Brain (organoid and tissue), 16 donors: ENCODE measurements at places on chromosomes 16 and 17.

- no peak for DNase-seq
Observed at GRCh38 chr17:78045316-78045715, 83.2 kb downstream of the TMC6 start.

- no peak for DNase-seq
Observed at GRCh38 chr17:45225964-45226530, 4.4 kb downstream of the FMNL1 start.

- no peak for DNase-seq
Observed at GRCh38 chr17:48610282-48611211, at the start of gene HOXB7. HOXB7 (minus strand) TSS chr17:48611017; CDS start chr17:48610918, 99 bp downstream.

DNA sequence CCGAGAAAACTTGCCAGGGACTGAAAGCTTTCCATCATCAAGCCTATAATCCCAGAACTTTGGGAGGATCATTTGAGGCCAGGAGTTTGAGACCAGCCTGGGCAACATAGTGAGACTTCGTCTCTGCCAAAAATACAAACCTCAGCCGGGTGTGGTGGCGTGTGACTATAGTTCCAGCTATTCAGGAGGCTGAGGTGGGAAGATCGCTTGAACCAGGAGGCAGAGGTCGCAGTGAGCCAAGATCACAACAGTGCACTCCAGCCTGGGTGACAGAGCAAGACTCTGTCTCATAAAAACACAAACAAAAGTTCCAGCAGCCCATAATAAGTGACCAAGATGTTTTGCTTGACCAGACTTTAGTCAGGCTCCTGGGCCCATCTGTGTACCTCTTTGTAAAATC is 1.9 kb downstream of the MEAK7 start:
- DNase-seq, result no peak

DNA sequence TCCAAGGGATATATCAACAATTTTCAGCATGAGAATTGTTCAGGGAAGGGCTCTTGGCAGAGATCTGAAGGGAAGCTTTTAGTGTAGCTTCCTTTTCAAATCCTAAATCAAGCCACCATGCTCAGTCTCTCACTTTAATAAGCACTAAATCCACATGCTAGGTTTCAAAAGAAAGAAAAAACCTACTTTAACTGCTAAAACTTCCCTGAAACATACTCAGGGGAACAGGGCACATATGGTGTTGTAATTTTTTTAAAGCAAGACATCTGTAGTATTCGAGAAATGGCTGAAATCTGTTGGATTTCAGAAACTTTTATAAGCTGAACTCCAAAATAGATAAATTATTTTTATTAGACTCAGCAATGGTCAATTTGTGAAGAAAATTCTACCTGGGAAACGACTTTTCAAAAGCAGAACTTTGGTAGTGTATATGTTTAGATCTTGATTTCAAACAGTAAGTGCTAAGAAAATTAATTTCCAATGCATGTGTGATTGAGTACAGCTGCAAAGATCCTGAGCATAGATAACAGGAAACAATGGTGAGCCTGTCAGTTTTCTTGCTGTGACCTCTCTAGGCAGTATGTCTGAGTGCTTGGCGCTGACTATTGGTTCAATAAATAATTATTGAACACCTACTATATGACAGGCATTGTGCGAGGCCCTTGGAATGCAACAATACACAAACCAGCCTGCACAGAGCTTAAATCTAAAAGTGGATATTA is 804.5 kb upstream of the SOX9 start:
- DNase-seq, result peak; percentile 11

GRCh38 chr16:280991-281659 is 734 bp downstream of the ARHGDIG start:
- DNase-seq, result no peak

DNA sequence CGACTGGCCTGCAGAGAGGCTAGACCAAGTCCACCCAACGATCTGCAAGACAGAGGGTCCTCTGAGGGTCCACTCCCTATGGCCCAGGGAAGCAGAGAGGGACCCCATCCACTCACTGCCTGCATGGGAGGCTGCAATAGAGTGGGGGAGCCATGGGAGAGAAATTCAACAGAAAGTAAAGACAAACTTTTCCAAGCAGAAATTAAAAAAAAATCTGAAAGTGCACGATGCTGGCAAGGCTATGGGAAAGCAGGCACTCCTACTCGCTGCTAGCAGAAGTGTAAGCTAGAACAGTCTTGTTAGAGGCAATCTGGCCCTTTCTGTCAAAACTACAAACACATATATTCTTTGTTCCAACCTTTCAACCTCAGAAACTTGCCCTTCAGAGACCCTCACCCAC is 85.4 kb downstream of the GAS7 start:
- DNase-seq, result no peak

- peak; percentile 39 for DNase-seq
Observed at GRCh38 chr16:25007284-25007984, 7.7 kb downstream of the ARHGAP17 start.

- DNase-seq, result peak; percentile 87
Observed at GRCh38 chr16:63516394-63516793, 1480.2 kb upstream of the CDH8 start.

GRCh38 chr16:18788828-18789514 is 1.2 kb downstream of the RPS15A start:
- DNase-seq, result peak; percentile 6

GRCh38 chr16:73418051-73418450 is 370.1 kb upstream of the ZFHX3 start:
- no peak for DNase-seq

GRCh38 chr16:52283018-52283417 is 263.9 kb downstream of the TOX3 start:
- DNase-seq, result no peak

GRCh38 chr16:17658881-17659280 is 188.1 kb upstream of the XYLT1 start:
- no peak for DNase-seq

- DNase-seq, result no peak
Observed at GRCh38 chr17:59669411-59669810, 37.8 kb downstream of the PTRH2 start.

DNA sequence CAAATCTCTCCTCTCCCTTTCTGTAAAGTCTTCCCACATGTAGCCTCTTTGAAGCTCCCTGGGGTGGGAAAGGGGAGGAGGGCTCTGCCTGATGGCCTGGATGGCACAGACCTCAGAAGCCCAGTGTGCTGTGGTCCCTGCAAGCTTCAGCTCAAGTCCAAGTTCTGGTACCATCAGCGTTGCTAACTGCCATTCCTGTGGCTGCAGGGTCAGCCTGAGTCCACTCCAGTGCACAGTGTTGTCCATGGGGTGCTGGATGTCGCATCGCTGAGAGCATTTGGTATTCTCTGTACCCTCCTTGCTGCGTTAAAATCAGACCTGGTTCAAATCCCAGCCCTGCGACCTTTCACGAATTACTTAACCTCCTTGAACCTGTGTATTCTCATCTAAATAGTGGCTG is 105.1 kb downstream of the RAB11FIP4 start:
- DNase-seq, result no peak

DNA sequence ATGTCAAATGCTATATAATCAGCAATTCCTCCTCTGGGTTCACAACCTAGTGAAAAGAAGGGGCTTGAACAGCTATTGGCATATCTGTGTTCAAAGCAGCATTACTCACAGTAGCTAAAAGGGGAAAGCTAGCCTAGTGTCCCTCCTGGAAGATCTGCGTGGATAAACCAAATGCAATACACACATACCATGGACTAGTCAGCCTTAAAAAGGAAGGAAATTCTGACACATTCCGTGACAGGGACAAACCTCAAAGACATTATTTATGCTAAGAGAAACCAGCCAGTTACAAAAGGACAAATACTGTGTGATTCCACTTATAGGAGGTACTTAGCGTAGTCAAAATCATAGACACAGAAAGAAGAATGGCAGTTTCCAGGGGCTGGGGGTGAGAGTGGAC is 90.1 kb downstream of the XYLT1 start:
- no peak for DNase-seq

DNA sequence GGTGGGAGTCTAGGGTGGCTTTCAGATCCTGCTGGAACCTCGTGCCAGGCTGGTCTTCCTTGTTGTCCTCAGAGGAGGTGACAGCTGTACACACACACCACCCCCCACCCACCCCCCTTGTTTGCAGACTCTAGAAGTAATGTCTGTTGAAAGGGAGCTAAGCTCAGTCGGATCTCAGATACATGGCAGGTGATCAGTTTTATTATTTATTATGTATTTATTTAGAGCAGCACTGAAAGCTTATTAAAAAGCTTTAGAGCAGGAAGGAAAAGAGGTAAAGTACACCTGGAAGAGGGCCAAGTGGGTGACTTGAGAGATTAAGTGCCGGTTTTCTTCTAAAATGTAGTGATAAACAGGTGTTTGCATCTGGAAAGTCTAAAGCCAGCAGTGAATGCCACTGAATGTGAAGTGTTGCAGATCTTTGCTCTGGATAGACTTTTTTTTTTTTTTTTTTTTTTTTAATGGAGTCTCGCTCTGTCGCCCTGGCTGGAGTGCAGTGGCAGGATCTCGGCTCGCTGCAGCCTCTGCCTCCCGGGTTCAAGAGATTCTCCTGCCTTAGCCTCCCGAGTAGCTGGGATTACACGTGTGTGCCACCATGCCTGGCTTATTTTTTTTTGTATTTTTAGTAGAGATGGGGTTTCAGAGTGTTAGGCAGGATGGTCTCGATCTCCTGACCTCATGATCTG is 40.2 kb downstream of the FOXK2 start:
- DNase-seq, result no peak

- DNase-seq, result no peak
Observed at GRCh38 chr17:10837921-10838320, at the start of gene PIRT. PIRT (minus strand) TSS chr17:10838087; CDS start chr17:10825645, 12,442 bp downstream.

DNA sequence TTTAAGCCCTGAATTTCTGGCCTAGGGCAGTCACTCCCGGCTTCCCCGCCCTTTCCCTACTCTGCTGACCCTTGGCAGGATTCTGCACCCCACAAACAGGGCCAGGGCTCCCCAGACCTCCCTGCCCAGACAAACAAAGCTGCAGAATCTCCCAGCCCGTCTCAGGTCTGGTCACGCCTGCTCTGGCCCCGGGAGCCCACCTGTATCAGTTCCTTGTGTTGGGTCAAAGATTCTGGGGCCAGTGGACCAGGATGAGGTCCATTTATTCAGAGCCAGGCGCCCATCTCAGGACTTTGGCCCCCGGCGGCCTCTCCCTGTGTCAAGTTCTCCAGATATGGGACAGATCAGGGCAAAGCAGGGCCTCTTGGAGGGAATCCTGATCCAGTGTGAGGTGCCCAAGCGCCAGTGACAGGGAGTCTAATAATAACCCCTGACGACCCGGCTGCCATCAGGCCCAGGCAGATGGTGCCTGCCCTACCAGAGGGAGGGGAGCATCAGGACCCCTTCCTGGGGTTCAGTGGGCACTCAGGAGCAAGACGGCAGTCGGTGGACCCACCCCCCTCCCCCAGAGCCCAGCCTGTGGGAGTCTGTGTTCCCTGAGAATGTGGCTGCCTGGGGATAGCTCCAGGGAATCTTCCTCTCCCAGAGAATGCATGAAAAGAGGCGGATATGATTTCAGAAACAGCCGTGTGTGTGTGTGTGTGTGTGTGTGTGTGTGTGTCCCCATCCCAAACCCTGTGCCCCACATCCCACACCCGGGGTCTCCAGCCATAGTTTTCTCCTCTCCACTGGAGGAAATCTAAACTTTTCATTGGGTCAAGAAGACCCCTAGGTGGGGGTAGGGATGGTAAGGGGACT is 1.3 kb downstream of the TTYH2 start:
- no peak for DNase-seq

- no peak for DNase-seq
Observed at GRCh38 chr16:55380485-55380884, 56.5 kb downstream of the IRX6 start.

DNA sequence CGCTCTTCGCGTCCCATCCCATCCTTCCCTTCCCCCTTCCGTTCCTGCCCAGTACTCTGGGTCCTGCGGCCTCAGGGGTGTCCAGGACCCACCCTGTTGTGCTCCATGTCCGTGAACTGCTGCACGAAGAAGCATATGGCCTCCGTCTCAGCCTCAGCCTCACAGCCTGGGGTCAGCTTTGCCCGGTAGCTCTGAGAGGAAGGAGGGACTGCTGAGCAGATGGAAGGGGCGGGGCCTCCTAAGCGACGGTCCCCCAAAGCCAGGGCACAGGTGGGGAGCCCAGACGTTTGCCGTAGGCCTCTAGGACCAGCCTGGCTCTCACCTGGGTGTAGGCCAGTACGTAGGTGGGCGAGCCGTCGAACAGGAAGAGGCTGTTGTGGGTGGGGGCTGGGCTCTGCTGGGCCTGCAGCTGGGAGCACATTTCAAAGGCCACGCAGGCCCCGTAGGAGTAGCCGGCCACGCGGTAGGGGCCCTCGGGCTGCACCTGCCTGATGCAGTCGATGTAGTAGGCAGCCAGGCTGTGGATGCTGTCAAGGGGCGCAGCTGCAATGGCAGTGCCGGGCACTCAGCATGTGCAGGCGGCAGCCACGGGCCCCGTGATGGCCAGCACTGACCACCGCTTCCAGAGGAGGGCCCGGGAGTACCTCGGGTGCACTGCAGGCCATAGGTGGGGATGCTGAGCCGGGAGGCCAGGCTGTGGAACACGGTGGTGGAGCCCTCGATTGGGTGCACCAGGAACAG is 14.6 kb upstream of the DUS1L start:
- DNase-seq, result no peak

DNA sequence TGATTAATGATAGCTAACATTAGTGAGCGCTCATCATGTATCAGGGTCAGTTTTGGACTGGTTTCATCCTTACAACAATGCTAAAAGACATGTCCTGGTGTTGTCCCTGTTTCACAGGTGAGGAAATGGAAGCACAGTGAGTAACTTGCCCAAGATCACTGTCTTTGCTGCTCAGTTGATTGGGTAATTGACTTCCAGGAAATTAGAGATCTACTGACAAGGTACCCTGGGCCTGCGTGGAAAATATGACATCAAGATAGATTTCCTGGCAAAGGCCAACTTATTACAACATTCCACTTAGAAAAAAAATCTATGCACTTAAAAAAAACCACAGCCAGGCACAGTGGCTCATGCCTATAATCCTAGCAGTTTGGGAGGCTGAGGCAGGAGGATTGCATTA is 96.3 kb downstream of the CYLD start:
- no peak for DNase-seq

DNA sequence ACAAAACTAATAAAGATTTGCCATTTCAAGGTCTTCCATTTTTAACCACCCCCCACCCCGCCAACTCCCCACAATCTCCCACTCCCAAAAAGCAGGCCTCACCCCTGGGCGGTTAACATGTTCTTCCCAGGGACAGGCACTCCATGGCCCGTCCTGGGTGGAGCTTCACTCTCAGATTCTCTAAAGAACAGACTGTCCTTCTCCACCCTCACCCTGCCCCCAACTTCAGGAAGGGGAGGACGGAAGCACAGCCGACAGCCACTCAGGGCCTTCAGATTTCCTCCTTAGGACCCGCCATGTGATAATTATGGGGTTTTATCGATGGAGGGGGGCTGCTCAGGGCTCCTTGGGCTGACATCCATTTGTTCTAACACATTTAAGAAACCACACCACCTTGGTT is 61.9 kb downstream of the ZFHX3 start:
- no peak for DNase-seq

GRCh38 chr16:77221482-77221881 is 22.3 kb downstream of the SYCE1L start:
- DNase-seq, result no peak

- no peak for DNase-seq
Observed at GRCh38 chr17:48236681-48237134, 129.1 kb downstream of the SNX11 start.

DNA sequence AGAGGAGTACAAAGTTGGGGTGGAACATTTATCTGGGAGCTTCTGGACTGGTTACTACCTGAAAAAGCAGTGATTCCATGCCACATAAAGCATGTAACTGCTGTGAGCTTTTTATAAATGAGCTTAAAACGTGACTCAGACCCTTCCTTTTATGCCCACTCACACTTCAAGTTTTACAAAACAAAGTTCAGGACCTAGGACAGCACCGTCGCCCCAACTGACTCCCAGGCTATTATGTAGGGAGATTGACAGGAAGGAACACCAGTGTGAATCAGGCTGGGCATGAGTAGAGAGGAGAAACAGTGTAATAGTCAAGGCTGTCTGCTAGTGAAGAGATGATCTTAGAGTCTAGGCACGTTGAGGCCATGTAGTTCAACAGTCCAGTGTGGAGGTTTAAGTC is 91.6 kb upstream of the DNAH9 start:
- DNase-seq, result no peak
